ENCODE measurements at places on chromosomes 3 and 15. TPM values are rescaled to one million over a fixed set of nuclear protein-coding genes. Genes with fewer than 3 reads are reported as not detected.

CPEB1 gene
- 2.4 TPM for total RNA-seq

CCDC80 gene
- 114 TPM for total RNA-seq

GLT8D1 gene
- 79.7 TPM for total RNA-seq

MUC20 gene
- total RNA-seq: 0.15 TPM

MYD88 gene
- 23.0 TPM for total RNA-seq

SMCO1 gene
- total RNA-seq: 0.34 TPM

CAPN3 gene
- total RNA-seq: 0.50 TPM

ADAMTS9 gene
- total RNA-seq: 2.5 TPM

CHAC1 gene
- total RNA-seq: 79.5 TPM

DCUN1D1 gene
- total RNA-seq: 13.4 TPM

TRIM71 gene
- not detected for total RNA-seq

POC1A gene
- 31.1 TPM for total RNA-seq

SIDT1 gene
- not detected for total RNA-seq

All from bronchus fibroblast of lung (primary cell).